NCI-H1048 (cell line): ENCODE measurements at places on chromosomes 3 and 15.
A peak's percentile ranks its signal among the peaks of the same experiment; 100 is the strongest.

DNA sequence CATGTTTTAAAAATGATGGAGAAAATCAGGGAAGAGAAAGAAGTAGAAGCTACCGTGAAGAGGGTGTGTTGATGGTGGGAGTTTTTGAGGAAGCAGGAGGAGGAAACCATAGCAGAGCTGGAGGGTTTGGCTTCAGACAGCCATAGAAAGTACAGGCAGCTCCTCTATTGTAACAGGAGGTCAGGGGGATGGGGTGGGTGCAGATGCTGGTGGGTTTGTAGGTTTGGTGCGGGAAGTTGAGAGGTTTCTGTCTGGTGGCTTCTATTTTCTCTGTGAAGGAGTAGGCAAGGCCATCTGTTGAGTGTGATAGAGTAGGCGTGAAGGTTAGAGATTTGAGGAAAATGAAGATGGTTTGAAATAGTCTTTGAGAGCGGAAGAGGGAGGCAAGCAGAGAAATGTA, 97.7 kb upstream of the TBC1D5 start:
- no peak for DNase-seq

- no peak for DNase-seq
Measured at GRCh38 chr3:130341388-130341787, 4.1 kb upstream of the COL6A5 start.

DNA sequence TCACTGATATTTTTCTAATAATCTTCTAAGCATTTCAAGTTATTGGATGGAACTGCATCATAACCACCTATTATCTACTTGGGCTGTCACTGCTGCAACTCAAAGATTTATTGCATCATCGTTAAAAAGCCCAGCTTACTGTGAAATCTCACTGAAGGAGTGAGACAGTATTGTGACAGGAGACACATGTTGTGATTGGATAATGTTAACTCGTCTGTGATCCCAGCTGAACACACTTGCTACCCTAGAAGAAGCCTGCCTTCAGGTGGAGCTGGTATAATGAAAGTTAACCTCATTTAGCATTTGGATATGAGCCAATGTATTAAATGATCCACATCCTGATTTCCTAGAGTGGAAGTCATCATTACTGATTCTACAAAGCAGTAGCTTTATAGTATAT, 138.1 kb downstream of the MAP2K5 start:
- DNase-seq: no peak

GRCh38 chr3:16412192-16412800, 101.2 kb downstream of the RFTN1 start:
- DNase-seq: no peak

DNA sequence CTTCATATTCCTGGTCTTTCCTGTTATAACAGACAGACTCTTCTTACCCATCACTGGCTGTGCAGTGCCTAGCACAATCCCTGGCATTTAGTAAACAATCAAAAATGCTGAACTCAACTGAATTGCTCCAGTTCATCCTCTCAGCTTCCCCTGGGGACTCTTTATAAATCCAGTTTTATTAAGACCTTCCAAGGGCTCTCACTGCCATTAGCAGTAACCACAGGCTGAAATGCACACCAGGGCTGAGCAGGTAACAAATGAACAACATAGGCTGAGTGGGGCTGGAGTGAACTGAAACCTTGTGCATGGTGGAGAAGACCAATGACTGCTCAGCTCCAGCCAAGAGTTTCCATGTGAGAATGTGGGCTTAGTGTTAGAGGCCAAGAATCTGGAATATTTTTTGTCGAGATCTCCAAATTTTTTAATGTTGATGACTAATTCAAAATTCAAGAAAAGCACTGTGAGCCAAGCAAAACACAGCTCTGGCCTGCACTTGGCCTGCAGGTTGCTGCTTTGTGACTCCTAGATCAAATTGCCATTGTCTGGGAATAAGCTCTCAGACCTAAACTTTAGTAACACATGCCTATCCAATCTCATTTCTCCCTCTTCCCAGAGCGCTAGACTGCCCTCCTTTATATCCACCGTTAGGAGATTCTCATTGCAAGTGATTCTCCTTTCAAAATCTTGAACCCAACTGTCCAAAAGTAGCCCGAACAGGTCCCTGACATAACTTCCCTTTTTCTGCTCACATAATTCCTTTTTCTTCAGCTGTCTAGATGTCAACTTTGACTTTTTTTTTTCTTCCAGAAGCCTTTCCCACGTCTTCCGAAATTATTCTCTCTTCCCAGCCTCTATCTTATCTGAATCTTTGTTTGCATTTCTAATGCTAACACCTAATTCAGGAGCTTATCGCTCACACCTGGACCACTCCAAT, 7.4 kb downstream of the SQOR start:
- no peak for DNase-seq

GRCh38 chr3:187832202-187832601, 86.9 kb upstream of the BCL6 start:
- no peak for DNase-seq

DNA sequence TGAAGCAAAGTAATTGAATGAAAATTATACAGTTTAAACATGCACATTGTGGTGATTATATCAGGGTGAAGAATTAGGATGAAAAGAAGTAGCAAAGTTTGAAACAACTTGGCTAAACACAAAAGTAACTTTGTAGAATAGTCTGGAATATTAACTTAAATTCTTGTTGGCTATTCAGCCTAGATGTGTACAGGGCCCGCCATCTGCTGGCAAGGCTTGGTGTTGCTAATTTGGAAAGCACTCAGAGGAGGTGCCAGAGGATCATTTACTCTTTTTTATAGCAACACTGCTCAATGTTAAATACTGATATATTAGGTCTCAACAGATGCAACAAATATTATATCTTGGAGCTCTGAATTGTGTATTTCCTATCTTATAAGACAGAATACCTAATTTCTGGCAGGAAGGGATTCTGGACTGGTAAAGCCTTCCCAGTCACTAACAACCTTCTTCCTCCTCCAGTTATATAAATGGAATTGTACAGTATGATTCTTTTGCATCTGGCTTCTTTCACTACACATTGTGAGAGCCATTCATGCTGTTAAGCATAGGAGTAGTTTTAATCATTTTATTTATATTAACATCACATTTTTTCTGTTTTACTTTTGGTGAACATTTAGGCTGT, 36.1 kb downstream of the TTC23 start:
- DNase-seq: peak; percentile 5

GRCh38 chr15:77542491-77543001, 90.2 kb downstream of the LINGO1 start:
- no peak for DNase-seq

DNA sequence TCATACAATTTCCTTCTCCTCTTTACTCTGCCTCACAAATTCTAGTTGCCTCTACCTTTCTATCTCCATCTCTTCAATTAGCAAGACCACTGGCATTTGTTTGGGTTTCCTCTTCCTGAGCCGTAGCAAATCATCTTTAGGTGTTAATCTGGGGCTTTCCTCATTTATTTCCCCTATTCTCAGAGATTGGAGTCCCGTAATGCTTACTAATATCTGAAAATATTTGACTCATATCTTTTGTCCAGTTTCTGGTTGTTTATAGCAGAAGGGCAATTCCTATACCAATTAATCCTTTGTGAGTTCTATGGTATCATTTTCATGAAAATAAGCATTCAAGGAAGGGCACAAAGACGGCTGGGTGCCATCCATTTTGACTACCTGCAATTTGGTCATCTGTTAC, 103.7 kb downstream of the NR2E3 start:
- DNase-seq: no peak
